ENCODE measurements at places on chromosomes 7 and 10.

DNA sequence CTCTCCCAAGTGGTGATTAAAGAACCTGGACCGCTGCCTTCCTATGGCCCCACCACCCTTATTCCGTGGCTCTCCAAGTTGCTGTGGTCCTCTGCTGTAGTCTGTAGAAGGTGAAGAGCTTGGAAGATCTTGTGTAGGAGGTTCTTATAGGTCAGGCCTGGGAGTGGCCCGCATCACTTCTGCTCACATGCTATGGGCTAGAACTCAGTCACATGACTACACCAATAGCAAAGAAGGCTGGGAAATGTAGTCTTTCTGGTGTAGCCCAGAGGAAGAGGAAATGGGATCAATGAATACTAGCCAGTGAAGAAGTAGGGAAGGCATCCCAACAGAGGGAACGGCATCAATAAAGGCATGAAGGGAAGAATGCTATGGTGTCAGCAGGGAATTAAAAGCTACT is 41.3 kb upstream of the AOAH start:
- DNase-seq = no peak

- DNase-seq = no peak
Measured at GRCh38 chr7:31492086-31492485, 21.8 kb upstream of the ITPRID1 start.

GRCh38 chr7:3371601-3372000 is 70.5 kb downstream of the SDK1 start:
- no peak for DNase-seq

- no peak for DNase-seq
Measured at GRCh38 chr10:10320956-10321355, 696.7 kb upstream of the CELF2 start.

DNA sequence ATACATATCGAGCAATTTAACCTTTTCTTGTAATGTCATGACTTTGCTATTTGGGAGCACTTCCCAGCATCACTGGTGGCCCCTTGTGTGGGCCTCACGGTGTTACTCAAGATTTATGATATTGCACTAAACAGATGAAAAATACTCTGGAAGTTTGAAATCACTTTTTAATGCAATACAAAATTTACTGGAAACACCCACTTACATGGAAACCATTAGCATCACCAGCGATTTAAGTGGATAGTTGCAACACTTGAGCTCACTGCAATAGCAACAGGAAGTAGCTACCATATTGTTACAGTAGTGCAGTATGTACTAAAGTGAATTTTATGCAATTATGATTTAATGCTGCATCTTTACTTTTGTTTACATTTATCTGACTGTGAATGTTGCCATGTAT is 184.4 kb downstream of the MDFIC start:
- DNase-seq = no peak

GRCh38 chr10:116620423-116621400 is at the start of gene PNLIPRP2:
PNLIPRP2 (plus strand) TSS chr10:116620953.
- DNase-seq = no peak

- no peak for DNase-seq
Measured at GRCh38 chr10:88168171-88169036, 305.0 kb downstream of the PTEN start.

- DNase-seq = no peak
Measured at GRCh38 chr10:26499426-26499825, 61.3 kb downstream of the APBB1IP start.

DNA sequence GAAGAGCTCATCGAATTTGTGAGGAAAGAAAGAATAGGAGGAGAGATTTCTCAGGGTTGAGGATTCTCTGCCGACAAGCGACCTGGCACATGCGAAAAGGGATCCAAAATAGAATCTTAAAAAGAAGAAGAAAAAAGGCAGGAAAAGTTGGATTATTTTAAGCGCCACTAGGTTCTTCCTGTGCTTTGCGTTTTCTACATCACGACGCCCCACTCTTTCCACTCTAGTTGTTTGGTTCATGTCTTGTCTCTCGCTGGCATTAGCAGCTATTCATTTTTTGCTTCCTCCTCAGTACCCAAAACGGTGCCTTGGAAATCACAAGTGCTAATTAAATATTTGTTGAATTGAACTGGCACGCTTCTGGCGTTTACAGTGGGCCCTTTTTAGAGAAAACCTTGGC is 674 bp upstream of the FRA10AC1 start:
- no peak for DNase-seq

- DNase-seq = no peak
Measured at GRCh38 chr7:27617651-27618381, 44.9 kb downstream of the HIBADH start.
